ENCODE measurements at places on chromosomes 2 and 18.

GRCh38 chr2:152042636-152043615 is 55.9 kb downstream of the CACNB4 start:
- DNase-seq: no peak

GRCh38 chr2:210198326-210198725 is 26.9 kb downstream of the ACADL start:
- DNase-seq: no peak

- no peak for DNase-seq
Measured at GRCh38 chr2:167135706-167136105, 247.4 kb downstream of the XIRP2 start.

DNA sequence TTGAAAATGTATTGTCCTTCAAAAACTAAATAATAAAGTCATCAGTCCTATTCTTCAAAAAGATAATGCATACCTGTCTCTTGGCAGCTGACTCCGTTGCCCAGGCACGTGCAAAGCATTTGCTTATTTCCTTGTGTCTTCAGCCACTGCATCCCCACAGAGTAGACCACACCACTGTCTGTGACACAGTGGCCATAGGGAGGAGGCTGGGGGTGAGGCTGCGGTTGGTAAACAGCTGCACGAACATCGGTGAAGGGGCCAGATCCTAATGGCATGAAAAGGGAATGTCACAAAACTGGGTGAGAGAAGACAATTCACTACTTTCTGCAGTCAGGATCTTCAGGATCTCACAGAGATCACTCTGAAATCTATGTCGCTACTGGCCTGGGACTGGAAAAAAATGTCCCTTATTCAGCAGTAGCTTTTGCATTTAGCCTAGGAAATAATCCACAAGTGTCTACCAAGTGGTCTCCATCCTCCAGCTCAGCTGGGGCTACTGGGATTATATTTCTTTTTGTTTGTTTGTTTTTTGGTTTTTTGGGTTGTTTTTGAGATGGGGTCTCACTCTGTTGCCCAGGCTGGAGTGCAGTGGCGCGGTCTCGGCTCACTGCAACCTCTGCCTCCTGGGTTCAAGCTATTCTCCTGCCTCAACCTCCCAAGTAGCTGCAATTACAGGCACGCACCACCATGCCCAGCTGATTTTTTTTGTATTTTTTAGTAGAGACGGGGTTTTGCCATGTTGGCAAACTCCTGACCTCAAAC is 10.7 kb downstream of the FN1 start:
- DNase-seq: no peak

DNA sequence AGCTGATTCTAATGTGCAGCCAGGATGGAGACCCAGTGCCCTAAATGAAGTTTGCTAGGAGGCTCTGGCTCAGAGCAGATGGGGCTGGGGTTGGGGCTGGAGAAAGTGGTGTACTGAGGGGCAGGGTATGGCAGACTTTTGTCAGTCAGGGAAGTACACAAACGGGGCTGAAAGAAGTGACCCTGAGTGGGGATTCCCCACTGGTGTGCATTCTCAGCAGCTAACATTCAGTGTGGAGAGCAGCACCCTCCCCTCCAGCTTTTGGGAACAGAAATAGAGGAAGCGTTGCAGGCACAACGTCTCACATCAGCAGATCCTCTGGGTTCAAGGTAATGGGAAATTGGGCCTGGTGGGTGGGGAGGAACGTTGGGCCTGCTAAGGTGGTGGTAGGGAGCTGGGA is 89.1 kb upstream of the GCFC2 start:
- DNase-seq: no peak

DNA sequence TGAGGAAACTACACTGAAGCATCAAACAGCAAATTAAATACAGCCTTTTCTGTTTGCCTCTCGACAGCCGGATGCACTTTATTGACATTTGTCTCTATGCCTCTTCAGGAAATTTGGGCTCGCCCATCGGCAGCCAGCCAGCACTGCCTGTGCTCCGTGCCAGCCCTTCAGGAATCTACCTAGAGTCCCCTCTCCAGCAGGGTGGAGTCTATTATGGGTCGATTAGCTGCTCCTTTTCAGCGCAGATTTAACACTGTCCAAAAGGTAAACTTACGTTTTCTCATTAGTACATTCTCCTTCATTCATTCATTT is 91.5 kb downstream of the MYCN start:
- no peak for DNase-seq

DNA sequence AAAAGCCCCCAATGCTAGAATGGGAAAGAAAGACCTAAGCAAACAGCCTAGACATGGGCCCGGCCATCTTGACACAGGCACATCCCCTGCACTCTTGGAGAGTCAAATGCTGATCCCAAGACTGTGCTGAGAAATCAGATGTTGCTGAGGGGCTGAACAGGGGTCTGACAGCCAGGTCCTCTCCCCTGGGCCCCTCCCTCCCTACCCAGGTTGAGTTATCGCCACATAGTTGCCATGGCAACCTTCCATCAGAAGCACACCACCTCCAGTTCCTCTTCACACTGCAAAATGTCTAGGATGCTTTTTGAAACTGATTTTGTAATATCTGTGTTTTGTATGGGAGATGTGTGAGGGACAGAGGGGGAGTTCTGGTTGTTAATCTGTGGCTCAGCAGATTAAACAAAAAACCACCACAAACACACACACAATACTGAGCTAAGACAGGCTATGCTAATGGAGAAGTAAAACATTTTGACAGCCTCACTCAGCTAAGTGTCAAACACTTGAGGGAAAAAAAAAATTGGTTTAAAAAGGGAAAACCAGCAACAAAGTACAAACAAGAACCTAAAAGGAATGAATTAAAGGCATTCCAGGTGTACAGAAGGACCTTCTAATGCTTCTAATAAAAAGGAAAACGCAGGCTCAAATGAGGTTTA is 88.2 kb downstream of the TMEM163 start:
- DNase-seq: no peak

- no peak for DNase-seq
Measured at GRCh38 chr18:47928466-47928865, 2.0 kb downstream of the SMAD2 start.

GRCh38 chr2:64330281-64331113 is 123.5 kb upstream of the LGALSL start:
- DNase-seq: peak; percentile 57

GRCh38 chr2:46704593-46704992 is 211.0 kb downstream of the MCFD2 start:
- no peak for DNase-seq

DNA sequence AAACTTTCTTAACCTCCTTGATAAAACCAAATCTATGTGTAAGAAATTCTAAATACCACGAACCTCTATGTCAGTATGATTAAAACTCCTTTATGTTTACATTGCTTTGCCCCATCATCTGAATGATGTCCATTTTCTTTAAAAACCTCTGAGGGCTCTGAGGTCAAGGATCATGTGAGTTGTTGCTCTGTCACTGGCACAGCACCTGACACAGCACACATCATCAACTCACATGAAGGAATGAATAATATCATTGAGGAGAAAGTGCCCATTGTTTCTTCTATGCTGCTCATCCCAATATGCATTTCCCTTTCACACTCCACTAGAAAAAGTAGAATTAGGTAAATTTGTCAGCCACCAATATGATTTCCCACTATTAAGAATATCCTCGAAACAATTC is 1178.7 kb upstream of the NRXN1 start:
- DNase-seq: no peak

- DNase-seq: no peak
Measured at GRCh38 chr18:68520406-68521075, 194.4 kb downstream of the TMX3 start.

GRCh38 chr18:58315041-58315440 is 271.0 kb downstream of the NEDD4L start:
- no peak for DNase-seq

GRCh38 chr2:43274055-43274454 is 47.6 kb upstream of the ZFP36L2 start:
- DNase-seq: no peak

DNA sequence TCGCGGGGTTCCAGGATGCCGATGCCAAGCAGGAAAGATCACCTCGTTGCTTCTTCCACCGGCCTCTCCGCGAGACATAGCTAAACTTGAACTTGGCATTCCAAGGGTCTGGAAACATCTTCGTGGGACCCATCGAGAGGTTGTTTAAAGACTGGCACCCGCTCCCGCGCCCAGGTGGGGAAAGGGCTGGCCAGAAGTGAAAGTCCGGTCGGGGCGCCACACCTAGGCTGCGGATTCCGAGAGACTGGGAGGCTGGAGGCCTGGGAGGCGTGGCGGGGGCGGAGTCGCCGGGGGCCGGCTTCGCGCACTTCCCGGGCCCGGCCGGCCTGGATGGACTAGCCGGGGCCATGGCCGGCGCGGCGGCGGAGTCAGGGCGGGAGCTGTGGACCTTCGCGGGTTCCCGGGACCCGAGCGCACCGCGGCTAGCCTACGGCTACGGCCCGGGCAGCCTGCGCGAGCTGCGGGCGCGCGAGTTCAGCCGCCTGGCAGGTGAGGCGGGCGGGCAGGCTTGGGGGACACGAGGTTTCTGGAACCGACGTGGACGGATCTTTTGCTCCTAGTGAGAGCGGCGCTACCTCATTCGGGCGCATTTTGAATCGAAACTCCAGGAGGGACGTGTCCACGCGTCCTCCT is at the start of gene MOCOS:
Gene MOCOS, plus strand, starts transcription at position 305 of the 633 bp plus-strand sequence. Its CDS starts 43 bp downstream, at position 348.
- DNase-seq: no peak

Data from stimulated activated CD4-positive, alpha-beta T cell treated with anti-CD3 and anti-CD28 coated beads, Interleukin-15, amount 100 ng/mL, for 1 hour (primary cell).